ENCODE measurements at places on chromosomes 5 and 9.
A peak's percentile ranks its signal among the peaks of the same experiment; 100 is the strongest.

DNA sequence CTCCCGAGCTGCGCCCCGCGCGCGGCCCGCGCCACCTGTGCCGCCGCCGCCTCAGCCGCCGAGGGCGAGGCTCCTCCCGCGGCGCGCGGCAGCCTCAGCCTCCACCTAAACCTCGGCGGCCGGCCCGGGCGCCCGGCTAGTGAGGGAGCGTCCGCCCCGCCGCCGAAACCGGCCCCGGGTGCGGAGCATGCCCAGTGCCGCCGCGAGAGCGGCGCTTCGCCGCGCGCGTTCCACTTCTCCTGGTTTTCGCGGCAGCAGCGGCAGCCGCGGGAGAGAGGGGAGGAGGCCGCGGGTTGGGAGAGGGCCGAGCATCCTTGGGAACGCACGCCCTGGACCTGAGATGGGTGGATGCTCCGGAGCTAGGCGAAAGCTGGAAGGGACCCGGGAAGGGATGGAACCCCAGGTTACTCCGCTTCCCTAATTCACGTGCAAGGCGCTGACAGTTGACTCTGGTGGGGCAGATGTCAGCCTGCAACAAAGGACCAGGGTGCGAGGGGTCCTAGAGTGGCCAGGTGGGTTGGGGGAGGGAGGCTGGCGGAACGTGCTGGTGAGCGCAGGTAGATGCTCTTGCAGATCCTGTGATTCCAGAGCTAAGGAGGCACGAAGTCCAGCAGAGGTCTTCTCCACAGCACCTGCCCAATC, at the start of gene CTNND2:
Gene CTNND2 (minus strand): TSS at position 182 of the 642 bp plus-strand sequence. CDS start 593 bp downstream, outside the sequence.
- DNase-seq = peak; percentile 71

- peak; percentile 87 for DNase-seq
These were observed at the start of gene NEURL1B for GRCh38 chr5:172640822-172641358. Gene NEURL1B (plus strand): TSS chr5:172641263. CDS start chr5:172641407, 144 bp downstream.

- DNase-seq = no peak
These were observed 12.6 kb upstream of the MUSK start for GRCh38 chr9:110655754-110656641.

DNA sequence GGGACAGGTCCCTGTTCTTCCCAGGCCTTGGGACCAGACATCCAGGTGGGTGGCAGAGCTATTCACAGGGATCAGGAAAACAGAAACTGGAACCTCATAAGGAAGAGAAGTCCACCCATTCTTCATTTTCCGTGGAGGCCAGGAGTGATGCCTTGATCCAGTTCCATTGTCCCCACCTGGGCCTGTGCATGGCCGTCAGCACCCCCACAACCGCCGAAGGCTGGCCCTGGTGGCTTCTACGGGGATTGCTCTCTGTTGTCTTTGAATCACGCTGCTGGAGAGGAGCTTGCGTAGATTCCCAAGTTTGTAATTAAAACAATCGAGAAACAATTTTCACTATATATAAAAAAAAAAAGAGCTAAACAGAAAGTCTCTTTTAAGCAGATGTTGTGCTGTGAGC, 134.4 kb downstream of the MVB12B start:
- DNase-seq = no peak

- peak; percentile 61 for DNase-seq
These were observed 161.2 kb downstream of the RGS3 start for GRCh38 chr9:113624721-113625120.

- DNase-seq = no peak
These were observed 25.0 kb downstream of the NDFIP1 start for GRCh38 chr5:142133330-142134206.

DNA sequence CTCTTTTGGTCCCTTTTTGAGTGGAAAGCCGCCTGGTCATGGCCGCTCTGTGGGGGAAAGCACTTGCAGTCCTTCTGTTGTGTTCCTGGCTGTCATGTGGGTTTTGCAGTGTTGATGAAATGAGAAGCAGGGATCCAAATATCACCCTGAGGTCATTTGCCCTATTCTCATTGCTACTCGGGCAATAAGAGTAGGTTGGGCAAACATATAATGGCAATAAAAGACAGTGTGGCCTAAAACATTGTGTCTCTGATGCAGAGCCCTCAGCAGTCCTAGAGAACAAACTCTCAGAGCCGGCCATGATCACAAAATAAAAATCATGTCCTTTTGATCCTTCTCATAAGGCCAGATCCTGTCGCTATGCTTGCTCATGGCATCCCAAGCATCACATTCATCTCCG, 361.1 kb upstream of the KLF4 start:
- no peak for DNase-seq

DNA sequence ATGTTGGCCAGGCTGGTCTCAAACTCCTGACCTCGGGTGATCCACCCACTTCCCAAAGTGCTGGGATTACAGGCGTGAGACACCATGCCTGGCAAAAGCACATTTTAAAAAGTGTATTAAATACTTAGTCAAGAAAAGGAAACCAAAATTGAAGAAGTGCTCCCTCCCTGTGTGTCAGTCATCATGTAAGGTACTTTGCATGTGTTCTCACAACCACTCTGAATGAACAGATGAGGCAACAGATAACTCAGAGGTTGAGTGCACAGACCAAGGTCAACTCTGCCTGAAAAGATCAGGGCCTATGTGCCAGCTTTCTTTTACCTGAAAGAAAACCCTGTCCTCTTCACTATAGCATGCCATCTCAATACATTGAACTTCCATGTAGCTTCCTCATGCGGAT, 289.7 kb downstream of the MRPS30 start:
- no peak for DNase-seq

DNA sequence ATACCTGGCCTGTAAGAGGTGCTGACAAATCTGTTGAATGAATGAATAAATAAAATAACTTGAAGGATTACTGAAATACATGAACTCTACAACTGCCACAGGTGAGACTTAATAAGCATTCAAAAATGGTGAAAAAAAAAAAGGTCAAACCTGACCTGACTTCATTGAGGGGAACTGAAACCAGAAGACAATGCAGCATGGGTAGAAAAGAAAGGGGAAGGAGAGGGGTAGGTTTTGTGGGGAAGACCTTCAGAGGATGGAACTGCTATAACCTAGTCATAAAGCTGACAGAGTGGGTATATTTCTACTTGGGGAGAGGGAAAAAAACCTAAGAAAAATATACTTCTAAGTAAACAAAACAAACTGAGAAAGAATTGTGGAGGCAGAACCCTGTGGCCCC, 56.6 kb downstream of the RASEF start:
- DNase-seq = no peak

DNA sequence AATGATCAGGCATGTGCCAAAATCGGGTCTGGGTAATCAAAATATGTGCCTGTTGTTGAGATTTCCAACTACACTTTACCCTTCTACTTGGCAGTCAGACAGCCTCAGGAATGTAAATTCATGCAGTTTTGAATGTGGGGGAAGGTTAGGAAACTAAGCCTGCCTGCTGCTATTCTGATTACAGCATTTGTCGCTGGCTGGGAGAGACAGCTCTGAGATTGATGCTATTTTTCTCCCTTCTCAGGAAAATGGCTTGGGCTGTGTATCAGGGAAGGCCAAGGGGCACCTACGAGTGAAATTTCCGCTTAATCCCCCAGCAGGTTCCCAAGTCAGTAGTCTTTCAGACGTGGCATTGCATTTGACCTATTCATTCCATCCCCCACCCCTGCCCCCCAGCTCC, 3.6 kb upstream of the RGS7BP start:
- DNase-seq = no peak

DNA sequence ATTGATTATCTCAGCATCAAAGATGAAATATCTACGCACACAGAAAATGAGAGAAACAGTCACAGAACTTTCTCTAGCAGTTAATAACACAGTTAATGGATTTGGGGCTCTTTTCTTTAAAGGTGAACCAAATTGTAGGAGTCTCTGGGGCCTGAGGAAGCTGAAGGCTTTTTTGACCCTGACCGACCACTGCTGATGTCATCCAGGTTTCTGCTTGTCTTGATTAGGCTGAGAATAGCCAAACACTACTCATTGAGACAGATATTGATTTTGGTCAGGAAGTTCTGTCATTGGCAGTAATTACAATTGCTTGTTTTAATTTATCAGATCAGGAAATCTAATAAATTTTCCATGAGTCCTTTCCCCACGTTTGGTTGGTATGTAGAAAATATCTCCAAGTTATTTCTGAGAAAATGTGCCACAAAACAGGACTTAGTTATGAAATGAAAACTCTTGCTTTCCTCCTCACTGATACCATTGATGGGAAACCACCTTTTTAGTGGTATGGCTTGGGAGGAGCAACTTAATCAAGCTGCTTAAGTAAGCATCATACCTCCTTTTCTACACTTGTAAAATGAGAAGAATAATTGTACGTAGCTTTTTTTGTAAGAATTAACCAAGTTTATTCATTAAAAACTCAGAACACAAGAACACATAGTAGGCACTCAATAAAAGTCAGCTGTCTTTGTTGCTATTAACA, 19.7 kb downstream of the CARTPT start:
- no peak for DNase-seq

DNA sequence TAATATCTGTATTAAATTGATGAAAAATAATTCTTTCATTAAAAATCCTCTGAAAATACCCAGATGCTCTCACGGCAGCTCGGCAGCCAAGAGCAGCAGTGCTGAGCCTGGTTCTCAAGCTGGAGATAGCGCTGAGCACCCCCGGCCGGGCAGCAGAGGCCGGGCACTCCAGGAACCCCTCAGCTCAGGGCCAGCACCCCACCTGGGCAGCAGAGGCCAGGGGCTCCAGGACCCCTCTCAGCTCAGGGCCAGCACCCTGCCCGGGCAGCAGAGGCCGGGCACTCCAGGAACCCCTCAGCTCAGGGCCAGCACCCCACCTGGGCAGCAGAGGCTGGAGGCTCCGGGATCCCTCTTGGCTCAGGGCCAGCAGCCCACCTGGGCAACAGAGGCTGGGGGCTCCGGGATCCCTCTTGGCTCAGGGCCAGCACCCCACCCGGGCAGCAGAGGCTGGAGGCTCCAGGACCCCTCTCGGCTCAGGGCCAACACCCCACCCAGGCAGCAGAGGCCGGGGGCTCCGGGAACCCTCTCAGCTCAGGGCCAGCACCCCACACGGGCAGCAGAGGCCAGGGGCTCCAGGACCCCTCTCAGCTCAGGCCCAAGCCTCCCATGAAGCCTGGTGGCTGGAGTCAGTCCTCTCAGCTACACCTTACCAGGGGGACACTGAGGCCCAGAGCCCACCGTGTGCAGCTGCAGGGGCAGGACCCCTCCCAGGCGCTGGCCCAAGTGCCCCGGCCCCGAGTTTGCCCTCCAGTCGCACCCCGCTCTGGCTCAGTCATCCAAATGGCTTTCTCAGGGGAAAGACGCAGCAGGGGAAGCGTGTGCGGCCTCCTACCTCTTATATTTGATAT, 21.7 kb downstream of the CLPTM1L start:
- DNase-seq = peak; percentile 19

GRCh38 chr5:88404405-88404804, 135.8 kb upstream of the TMEM161B start:
- DNase-seq = no peak

DNA sequence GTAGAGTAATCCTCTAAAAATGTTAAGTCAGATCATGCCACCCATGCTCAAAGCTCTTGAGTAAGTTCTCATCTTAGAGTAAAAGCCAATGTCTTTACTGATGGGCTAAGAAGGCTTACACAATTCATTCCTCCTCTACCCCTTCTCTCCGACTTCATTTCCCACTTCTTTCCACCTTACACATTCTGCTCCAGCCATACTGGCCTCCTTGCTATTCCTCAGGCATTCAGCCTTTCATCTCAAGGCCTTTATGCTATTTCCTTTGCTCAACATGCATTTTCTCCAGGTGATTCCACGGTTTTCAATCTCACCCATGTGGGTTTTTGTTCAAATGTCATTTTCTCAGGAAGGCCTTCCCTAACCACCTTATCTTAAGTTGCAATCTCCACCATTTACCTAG, 104.9 kb downstream of the MAP1B start:
- DNase-seq = no peak

GRCh38 chr5:52638732-52639131, 149.0 kb upstream of the ITGA1 start:
- DNase-seq = no peak

GRCh38 chr5:181160152-181160754, 12.9 kb downstream of the OR2V2 start:
- DNase-seq = no peak

DNA sequence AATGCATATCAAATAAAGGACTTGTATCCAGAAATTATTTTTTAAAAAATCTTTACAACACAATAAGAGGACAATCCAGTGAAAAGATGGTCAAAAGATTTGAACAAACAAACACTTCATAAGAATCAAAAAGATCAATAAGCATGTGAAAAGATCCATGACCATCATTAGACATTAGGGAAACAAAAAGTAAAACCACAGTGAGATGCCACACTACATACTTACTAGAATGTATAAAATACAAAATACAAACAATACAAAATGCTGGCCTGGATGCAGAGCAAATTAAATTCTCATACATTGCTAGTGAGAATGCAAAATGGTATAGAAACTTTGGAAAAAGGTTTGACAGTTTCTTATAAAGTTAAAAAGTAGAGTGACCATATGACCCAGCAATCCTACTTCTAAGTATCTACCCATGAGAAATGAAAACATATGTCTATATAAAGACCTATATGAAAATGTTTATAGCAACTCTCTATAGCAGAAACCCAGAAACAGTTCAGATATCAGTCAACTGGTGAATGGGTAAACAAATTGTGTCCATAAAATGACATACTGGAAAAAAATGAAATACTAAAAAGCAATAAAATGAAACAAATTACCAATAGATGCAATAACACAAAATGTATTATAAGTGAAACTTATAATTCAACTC, 426.1 kb downstream of the RAB3C start:
- no peak for DNase-seq

- DNase-seq = no peak
These were observed 3.6 kb upstream of the IL17B start for GRCh38 chr5:149382517-149383220.

DNA sequence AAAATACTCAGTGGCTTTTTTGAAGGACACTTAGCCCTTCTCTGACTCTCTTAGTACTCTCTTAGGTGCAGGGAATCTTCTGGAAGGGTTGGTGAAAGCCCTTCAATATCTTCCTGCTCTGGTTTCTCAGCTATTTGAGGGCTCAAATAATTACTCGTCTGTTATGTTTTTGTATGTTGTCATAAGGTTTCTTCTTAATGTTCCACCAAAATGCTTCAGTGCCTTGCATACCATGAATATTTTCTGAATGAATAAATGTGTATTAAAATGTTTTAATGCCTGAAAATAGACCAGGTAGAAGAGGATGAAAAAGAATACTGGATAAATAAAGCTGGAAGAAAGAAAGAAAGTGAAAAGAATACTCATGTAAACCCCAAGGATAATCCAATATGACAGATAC, 124.3 kb downstream of the STK32A start:
- no peak for DNase-seq

DNA sequence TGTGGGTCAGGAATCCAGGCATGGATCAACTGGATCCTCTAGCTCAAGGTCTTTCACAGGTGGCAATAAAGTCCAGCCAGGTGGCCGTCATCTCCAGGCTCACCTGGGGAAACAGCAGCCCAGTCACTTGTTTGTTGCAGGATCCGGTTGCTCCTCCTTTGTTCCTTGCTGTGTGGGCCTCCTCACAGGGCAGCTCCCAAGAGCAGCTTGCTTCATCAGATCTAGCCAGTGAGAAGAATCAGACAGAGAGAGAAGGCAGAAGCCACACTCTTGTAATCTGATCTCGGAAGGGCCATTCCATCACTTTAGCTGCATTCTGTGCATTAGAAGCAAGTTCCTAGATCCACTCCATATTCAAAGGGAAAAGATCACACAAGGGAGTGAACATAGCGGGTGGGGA, 3.2 kb upstream of the HSD17B3 start:
- DNase-seq = no peak

GRCh38 chr5:154698763-154699162, 56.4 kb upstream of the LARP1 start:
- DNase-seq = no peak

- peak; percentile 56 for DNase-seq
These were observed 20.0 kb upstream of the RUFY1 start for GRCh38 chr5:179530069-179530998.

GRCh38 chr9:33443047-33443446, 4.3 kb downstream of the AQP3 start:
- no peak for DNase-seq

All from right hindlimb (tissue), 1 donor.